ENCODE measurements at places on chromosomes 16 and 17.
A peak's percentile ranks its signal among the peaks of the same experiment; 100 is the strongest.

DNA sequence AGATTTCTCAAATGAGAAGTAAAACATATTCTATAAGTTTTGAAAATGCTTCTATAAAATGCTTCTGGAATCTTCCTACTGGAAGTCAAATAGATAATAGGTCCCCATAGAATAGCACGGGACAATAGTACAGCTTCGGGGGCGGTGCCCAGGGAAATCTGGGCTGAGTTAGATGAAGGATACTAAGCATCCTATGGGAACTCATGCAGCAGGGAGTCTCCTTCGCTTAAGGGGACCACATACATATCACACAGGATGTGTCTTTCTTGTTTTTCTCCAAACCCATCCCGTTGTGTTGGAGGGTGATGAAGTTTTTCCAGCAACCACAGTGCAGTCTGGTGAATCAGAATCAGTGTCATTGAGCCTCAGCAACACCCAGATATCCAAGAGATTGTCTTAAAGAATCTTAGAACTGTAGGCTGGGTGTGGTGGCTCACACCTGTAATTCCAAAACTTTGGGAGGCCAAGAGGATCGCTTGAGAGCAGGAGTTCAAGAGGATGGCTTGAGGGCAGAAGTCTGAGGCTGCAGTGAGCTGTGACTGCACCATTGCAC lies 84.2 kb downstream of the PITPNC1 start:
- DNase-seq: peak; percentile 57

- DNase-seq: no peak
These were observed 58.9 kb downstream of the NDEL1 start for GRCh38 chr17:8494506-8495111.

- no peak for DNase-seq
These were observed 19.9 kb downstream of the MYH13 start for GRCh38 chr17:10352893-10353292.

GRCh38 chr17:28181568-28181967 lies 137.4 kb upstream of the TMEM97 start:
- DNase-seq: no peak

DNA sequence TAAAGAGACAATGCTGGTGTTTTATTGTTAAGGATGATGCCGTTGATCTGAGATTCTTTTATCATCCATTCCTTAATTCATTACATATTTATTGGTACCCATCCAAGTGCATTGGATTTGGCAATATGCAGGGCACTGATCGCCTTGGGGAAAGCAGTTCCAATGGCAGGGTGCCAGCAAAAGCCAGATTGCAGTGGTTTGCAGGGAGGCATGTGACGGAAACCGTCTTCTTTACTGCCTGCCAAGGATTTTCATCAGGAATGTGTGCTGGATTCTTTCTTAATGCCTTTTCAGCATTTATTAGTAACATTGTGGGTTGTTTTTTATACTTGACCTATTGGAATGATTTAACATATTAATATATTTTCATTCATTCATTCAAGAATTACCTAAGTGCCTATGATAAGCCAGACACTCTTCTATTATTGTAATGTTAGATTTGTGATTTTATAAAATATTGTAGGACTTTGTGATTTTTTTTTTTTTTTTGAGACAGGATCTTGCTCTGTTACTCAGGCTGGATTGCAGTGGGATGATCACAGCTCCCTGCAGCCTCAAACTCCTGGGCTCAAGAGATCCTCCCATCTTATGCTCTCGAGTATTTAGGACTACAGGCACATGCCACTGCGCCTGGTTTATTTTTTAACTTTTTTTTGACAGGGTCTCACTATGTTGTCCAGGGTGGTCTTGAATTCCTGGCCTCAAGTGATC lies 93.4 kb upstream of the TNRC6A start:
- DNase-seq: no peak

GRCh38 chr16:10514369-10515055 lies 65.9 kb downstream of the EMP2 start:
- peak; percentile 65 for DNase-seq

- no peak for DNase-seq
These were observed 17.7 kb downstream of the KCTD5 start for GRCh38 chr16:2699791-2700600.

DNA sequence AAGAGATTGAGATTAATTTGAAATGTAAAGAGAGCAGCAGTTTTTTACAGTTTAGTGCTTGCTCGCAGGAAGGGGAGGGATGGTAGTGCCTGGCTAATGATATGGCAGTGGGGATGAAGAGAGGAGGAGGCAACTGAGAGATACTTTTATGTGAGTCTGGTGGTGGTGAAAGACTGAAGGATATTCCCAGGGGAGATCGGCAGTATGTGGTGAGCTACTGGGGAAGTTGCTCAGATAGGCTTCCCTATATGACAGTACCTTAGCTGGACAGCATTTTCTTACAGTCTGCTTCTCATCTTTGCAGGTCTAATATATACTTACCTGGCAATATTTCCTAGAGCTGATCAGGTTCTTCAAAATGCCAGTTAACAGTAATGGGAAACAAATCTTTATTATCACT lies 8.6 kb downstream of the CEP95 start:
- no peak for DNase-seq

GRCh38 chr17:7916808-7917207 lies 719 bp upstream of the RNF227 start:
- no peak for DNase-seq

- no peak for DNase-seq
These were observed 173.2 kb downstream of the ZNF423 start for GRCh38 chr16:49682577-49683165.

- no peak for DNase-seq
These were observed 66.1 kb downstream of the BCAS3 start for GRCh38 chr17:60743799-60744198.

DNA sequence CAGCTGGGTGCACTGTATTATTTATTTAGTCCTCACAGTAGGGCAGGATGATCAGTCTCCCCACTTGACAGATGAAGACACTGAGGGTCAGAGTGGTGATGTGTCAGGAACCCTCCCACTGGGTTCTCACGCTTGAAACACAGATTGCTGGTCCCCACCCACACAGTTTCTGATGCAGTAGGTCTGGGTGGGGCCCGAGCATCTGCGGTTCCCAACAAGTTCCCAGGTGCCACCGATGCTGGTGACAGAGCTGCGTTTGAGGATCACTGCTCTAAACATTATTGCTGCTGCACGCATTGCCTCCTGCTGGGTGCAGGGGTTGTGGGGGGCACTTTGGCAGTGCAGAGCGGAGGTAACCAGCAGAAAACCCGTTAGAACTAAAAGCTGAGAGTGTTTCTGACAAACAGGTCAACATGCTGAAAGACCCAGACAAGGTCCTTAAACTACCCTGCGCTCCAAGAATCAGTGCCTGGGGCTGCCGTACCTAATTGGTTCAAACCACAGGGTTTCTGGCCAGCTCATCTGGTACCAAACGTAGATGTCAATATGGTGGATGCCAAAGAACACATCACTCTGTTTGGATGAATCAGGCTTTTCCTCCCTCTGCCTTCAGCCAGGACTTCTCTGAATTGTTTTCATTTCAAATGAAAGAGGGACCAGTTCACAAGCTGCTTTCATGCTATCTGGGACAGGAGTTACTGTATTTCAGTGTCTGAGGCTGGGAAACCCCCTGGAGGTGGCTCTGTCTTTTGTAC lies 76.0 kb downstream of the ABCC1 start:
- DNase-seq: peak; percentile 75

DNA sequence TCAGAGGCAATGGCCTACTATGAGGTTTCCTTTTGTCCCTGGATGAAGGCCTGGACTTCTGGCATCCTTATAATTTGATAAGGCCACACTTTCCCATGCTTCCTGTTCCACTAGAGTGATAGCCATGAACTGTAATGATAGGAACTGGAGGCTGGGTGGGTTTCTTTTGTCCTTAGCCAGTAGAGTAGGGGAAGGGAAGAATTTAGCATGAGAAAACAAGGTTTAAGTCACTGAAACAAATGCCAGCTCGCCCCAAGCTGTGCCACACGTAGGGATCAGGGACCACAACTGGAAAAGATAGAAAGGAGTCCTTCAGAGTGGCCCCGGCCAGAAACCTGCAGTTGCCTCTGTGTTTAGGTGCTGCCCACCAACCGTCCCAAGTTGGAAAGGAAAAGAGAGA lies 80.9 kb upstream of the C17orf78 start:
- no peak for DNase-seq

DNA sequence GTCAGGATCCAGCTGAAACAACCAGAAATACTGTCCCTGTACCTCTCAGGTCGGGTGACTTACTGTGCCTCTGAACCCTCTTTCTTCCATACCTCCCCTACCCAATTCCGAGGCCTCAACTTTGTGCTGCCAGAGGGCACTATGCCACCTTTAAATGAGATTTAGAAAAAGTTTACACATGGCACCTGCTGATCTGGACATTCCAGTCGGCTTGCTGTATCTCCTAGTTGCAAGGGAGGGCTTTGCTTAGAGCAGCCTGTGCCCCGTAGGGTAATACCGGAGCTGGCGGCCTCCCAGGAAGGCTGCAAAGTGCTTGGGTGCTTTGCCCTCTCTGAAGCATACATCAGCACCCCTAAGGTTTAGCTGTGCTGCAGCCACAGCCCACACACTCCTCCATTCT lies 306.0 kb upstream of the RBFOX1 start:
- no peak for DNase-seq

DNA sequence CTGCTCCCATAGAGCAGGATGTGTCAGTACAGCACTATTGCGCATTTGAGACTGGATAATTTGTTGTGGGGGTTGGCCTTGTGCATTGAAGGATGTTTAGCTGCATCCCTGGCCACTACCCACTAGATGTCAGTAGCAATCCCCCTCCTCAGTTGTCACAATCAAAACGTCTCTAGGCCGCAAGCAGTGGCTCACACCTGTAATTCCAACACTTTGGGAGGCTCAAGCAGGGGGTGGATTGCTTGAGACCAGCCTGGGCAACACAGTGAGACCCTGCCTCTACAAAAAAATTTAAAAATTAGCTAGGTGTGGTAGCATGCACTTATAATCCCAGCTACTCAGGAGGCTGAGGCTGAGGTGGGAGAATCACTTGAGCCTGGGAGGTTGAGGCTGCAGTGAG lies 48.4 kb downstream of the CENPV start:
- no peak for DNase-seq

GRCh38 chr17:12395733-12396354 lies 269.8 kb upstream of the MYOCD start:
- DNase-seq: no peak

DNA sequence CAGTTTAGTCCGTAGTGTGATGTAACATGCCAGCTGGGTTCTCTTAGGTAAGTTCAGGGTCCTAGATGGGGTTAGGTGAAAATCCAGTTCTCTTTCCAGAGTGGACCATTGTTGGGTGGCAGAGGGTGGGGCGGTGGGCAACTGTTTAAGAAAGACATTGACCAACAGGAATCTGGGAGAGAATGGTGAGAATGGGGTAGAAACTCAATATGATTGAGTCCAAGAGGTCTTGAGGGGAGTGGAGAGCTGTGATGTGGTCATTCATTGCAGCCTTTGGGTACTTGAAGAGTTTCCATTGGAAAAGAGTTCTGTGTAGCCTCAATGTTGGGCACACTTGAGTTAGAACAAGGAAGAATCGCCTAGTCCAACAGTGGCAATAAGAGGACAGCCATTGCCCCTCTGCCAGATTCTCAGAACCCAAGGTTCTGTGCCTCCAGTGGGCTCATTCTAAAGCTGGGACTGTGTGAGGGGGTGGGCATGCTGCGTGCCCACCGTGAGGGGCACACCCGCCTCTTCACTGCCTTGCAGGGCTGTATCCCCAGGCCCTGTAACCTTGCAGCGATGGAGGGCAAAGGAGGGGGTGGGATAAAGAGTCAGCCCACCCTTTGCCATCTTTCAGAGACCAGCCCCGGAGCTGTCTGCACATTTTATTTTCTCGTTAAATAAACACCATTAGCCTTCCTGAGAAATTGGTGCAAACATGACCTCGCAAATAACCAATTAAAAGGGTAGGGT lies 208.1 kb downstream of the CCDC182 start:
- DNase-seq: no peak

Data from activated CD8-positive, alpha-beta memory T cell treated with anti-CD3 and anti-CD28 coated beads for 24 hours (primary cell).